ENCODE measurements at places on chromosomes 1 and 21. TPM values are rescaled to one million over a fixed set of nuclear protein-coding genes. Genes with fewer than 3 reads are reported as not detected.

FCRL4 gene
- not detected for total RNA-seq

KCNJ10 gene
- 1.6 TPM for total RNA-seq

TRIM63 gene
- total RNA-seq, result not detected

ACOT11 gene
- 4.4 TPM for total RNA-seq

NES gene
- 103 TPM for total RNA-seq

CNN3 gene
- 183 TPM for total RNA-seq

DNAI4 gene
- total RNA-seq, result 2.7 TPM

SLC44A5 gene
- 1.6 TPM for total RNA-seq

PAQR6 gene
- 6.5 TPM for total RNA-seq

CD2 gene
- 0.44 TPM for total RNA-seq

CD34 gene
- 0.18 TPM for total RNA-seq

SMPDL3B gene
- total RNA-seq, result 31.6 TPM

OR10J1 gene
- total RNA-seq, result not detected

GON4L gene
- total RNA-seq, result 46.6 TPM

RIPPLY3 gene
- total RNA-seq, result 2.3 TPM

KIF14 gene
- 20.7 TPM for total RNA-seq

FAF1 gene
- total RNA-seq, result 53.5 TPM

SYPL2 gene
- total RNA-seq, result 3.7 TPM

TOMM20 gene
- 182 TPM for total RNA-seq

CACHD1 gene
- 34.4 TPM for total RNA-seq

FCGR1A gene
- total RNA-seq, result not detected

PCBP3 gene
- 8.5 TPM for total RNA-seq

PLA2G2C gene
- not detected for total RNA-seq

FAM3B gene
- 1.4 TPM for total RNA-seq

METTL25B gene
- 32.0 TPM for total RNA-seq

HAO2 gene
- 0.53 TPM for total RNA-seq

C1orf167 gene
- 2.8 TPM for total RNA-seq

IL22RA1 gene
- 0.14 TPM for total RNA-seq

AKT3 gene
- 38.5 TPM for total RNA-seq

ZNF593OS gene
- not detected for total RNA-seq

SPRR3 gene
- total RNA-seq, result not detected

CD1B gene
- not detected for total RNA-seq

FCGR2B gene
- 0.11 TPM for total RNA-seq

All from WTC11 (cell line).